ENCODE measurements at places on chromosomes 12 and 14.
A peak's percentile ranks its signal among the peaks of the same experiment; 100 is the strongest.

DNA sequence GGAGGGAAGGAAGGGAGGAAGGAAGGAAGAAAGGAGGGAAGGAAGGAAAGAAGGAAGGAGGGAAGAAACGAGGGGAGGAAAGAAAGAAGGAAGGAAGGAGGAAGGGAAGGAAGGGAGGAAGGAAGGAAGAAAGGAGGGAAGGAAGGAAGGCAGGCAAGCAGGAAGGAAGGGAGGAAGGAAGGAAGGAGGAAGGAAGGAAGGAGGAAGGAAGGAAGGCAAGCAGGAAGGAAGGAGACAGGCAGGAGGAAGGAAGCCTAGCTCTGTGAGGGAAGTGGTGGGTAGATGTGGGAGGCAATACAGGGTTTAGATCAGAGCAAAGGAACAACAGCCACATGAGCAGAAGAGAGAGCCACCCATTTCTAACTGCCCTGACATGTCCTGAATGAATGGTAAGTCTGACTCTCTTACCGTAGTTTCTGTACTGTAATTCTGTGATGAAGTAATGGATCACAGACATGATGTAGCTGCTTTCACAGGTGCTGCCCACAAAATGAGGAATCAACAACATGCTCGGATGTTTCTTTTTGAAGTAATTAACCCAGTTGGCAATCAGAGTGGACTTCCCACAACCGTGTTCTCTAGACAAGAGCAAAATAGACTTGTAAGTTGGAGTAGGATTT, 24.4 kb upstream of the HSP90B1 start:
- DNase-seq, result no peak

GRCh38 chr14:35991356-35991755, 165.2 kb downstream of the BRMS1L start:
- no peak for DNase-seq

- no peak for DNase-seq
These were observed 16.8 kb downstream of the HIF1A start for GRCh38 chr14:61712137-61712536.

GRCh38 chr12:31006416-31007152, 67.1 kb upstream of the DDX11 start:
- no peak for DNase-seq

- DNase-seq, result no peak
These were observed 91.6 kb downstream of the TPH2 start for GRCh38 chr12:72030277-72030676.

DNA sequence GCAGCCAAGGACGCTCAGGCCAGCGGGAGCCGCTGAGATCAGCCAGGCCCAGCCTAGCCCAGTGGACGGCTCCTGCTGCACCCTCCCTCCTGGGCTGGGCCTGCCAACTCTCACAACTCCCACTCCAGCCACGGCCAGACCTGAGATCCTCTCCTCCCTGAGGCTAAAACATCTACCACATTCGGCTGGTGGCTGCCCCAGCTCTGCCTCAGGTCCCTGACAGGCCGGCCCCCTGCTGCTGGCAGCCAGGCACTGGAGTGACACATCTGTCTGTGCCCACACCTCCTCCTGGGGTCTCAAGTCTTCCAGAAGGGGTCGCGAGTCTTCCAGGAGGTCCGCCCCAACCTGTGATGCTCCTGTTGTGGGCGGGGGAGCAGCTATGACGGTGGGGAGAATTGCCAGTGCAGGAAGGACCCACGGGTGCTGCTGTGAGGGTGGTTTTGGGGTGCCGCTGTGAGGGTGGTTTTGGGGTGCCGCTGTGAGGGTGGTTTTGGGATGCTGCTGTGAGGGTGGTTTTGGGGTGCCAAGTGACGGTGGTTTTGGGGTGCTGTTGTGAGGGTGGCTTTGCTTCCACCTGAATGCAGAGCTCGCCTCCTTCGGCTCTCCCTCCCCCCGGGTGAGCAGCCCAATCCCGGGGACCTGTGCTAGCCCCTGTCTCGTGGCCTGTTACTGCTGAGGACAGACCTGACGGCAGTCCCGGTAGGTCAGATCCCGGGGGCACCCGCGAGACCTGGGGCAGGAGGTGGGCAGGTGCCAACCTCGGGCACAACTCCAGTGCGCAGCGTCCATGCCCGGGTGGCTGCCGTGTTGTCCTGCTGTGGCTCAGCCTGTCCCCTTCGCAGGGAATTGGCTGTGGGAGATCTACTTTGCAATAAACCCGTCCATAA, 27.5 kb upstream of the C14orf180 start:
- DNase-seq, result no peak

DNA sequence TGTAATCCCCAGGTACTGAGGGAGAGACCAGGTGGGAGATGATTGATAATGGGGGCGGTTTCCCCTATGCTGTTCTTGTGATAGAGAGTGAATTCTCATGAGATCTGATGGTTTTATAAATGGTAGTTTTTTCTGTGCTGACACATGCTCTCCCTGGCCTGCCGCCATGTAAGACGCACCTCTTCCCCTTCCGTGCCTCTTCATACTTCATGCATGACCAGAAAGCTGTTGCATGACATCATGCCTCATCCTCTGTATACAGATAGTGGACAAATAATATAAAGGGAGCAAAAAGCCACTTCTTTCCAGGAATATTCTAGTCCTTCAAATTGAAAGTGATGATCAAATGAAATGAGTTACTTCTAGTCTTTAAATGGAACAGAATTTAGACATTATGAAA, 47.3 kb upstream of the LRIG3 start:
- no peak for DNase-seq

GRCh38 chr14:95993768-95994592, 45.2 kb upstream of the C14orf132 start:
- DNase-seq, result no peak

GRCh38 chr12:105355752-105356151, 25.3 kb downstream of the C12orf75 start:
- DNase-seq, result no peak

DNA sequence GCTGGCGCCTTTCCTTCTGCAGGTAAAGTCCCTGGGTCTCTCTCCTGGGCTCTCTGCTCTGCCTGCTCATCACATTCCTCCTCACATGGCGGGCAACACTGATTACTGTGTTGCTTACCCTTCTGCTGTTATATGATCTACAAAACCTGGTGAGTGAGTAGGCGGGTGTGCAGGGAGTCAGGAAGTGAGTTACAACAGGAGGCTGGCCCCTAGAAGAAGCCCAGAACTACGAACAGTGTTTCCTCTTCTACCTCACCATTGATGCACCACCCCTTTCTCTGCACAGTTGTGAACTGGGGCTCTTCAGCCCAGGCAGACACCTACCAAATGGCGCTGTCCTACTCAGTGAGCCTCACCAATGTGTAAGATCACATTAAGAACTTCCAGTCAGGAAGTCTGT, 4.9 kb upstream of the KLHL33 start:
- DNase-seq, result peak; percentile 28
